Epithelial cell of prostate (primary cell): ENCODE measurements at places on chromosomes 16 and 17.

DNA sequence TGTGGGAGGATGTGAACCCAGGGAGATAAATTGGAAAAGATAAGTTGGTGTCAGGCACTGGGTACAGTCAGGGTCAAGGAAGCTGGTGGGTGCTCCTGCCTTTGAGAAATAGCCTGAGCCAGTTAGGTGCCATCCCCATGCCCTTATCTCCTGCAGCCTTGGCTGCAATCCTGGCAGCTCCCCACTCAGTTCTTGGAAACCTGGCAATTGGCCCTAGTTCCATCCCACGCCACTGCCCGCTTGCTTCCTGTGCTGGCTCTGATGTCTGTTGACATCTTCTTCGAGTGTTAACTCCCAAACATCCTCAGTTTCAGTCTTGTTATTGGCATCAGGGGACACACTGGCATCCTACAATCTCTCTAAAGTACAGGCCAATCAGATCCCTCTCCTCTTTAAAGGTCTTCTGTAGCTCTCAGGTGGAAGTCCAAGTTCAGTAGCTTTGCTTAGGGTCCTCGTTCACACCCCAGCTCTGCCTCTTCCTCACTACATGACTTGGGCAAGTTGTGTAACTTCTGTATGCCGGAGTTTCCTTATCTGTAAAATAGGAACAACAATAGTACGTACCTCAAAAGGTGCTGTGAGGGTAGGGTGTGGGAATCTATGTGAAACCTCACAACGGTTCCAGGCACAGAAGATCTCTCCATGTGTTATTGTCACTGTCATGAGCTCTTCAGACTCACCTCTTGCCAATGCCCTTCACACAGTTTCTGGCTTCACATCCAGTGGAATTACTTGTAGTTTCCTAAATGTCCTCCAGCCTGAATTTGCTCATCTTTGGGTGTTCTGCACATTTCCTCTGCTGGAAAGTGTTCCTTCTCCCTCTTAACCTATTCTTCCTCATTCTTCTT is 13.5 kb upstream of the PRKAR1A start:
- DNase-seq, result no peak

GRCh38 chr17:56929362-56929969 is 15.6 kb upstream of the TRIM25 start:
- DNase-seq, result no peak

GRCh38 chr17:3964203-3965117 is at the start of gene ATP2A3:
Gene ATP2A3 (minus strand): TSS chr17:3964437. CDS start chr17:3964291, 146 bp downstream.
- DNase-seq, result no peak

DNA sequence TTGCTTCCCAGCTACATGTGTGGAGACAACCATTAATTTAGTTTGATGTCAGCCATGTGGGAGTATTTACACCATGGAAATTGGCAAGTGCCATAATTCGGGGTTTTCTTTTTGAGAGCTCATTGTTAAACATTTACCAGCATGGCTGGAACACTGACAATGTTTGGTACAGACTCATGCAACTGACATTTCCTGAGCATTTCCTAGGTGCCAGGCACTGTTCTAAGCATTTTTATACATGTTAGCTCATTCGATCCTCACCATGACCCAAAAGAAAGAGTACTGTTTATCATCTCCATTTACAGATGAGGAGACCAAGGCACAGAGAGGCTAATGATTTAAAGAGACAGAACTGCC is 86.9 kb downstream of the FOXL1 start:
- DNase-seq, result no peak

- no peak for DNase-seq
Observed at GRCh38 chr16:51665436-51665998, 514.4 kb upstream of the SALL1 start.

GRCh38 chr17:17419631-17420030 is 57.2 kb upstream of the MED9 start:
- DNase-seq, result no peak

- peak; percentile 45 for DNase-seq
Observed at GRCh38 chr17:55705847-55706246, 16.8 kb downstream of the TMEM100 start.

DNA sequence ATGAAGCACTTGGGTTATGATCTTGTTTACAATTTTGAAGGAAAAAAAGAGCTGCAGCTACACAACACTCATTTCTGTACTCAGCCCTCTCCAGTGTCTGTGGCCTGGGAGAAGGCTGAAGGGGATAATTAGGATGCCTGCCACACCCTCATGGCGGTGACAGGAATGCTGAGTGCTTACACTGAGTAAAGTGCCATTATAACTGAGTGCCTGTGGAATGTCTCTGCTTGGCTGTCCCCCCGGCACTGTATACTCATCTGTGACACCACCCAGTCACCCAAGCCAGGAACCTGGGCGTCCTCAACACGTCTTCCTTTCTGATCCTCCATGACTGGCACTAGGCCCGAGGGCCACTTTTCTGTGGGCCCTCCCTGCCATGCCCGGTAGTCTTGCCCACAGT is 3.5 kb upstream of the MRPL38 start:
- no peak for DNase-seq

GRCh38 chr17:79370126-79370525 is 240.7 kb downstream of the RBFOX3 start:
- DNase-seq, result no peak

GRCh38 chr17:19671433-19671832 is 22.9 kb downstream of the ALDH3A2 start:
- no peak for DNase-seq

GRCh38 chr16:86886651-86887050 is 308.3 kb downstream of the FOXL1 start:
- DNase-seq, result no peak
